WTC11 (cell line): ENCODE measurements at places on chromosomes 3 and 15.

DNA sequence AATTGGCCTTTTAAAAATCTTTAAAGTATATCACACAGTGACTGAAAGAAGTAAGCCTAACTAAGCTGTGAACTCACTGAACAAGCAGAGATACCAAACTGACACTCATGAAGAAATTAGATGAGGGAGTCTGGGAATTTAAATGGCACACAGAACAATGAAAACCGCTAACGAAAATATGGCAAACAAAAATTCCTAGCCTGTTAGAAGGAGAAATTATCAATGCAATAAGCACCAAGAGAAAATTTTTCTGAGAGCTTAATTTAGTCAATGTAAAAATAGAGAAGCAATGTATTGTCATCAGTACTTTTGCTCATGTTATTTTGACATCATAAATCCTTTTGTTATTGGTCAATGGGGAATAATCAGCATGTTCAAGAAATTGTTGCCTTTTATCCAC is 291.1 kb upstream of the PDZRN3 start:
- DNase-seq: no peak

- no peak for DNase-seq
Observed at GRCh38 chr3:179432021-179432420, 19.2 kb downstream of the GNB4 start.

GRCh38 chr3:39278616-39278935 is 1.3 kb downstream of the CX3CR1 start:
- no peak for DNase-seq

DNA sequence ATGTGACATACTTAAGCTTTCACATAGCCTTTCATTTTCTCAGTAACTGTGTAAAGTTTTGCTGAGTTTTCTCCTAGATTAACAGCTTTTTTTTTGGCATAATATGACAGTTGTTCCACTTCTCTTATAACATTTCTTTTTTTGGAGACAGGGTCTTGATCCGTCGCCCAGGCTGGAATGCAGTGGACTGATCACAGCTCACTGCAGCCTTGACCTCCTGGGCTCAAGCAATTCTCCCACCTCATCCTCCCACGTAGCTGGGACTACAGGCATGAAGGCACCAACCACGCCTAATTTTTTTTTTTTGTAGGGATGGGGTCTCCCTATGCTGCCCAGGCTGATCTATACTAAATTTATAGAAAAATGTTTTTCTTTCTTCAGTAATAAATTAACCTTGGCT is 30.1 kb downstream of the DLG1 start:
- DNase-seq: no peak

DNA sequence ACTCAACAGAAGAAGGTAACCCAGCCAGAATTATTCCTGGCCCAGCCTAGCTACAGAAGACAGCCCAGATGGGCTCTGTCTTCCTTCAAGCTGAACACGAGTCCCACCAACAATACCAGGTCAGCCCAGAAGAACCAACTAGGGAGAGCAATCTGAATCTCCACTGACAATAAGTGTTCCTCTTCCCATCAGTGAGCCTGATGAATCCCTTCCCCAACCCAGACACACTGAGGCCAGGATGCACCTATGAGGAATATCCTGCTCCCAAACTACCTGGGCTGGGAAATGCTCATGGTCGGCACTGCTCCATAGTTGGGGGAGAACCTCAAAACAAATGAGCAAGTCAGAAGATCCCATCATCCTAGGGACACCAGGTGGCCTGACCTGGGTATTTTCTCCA is 351.1 kb downstream of the OCA2 start:
- no peak for DNase-seq

DNA sequence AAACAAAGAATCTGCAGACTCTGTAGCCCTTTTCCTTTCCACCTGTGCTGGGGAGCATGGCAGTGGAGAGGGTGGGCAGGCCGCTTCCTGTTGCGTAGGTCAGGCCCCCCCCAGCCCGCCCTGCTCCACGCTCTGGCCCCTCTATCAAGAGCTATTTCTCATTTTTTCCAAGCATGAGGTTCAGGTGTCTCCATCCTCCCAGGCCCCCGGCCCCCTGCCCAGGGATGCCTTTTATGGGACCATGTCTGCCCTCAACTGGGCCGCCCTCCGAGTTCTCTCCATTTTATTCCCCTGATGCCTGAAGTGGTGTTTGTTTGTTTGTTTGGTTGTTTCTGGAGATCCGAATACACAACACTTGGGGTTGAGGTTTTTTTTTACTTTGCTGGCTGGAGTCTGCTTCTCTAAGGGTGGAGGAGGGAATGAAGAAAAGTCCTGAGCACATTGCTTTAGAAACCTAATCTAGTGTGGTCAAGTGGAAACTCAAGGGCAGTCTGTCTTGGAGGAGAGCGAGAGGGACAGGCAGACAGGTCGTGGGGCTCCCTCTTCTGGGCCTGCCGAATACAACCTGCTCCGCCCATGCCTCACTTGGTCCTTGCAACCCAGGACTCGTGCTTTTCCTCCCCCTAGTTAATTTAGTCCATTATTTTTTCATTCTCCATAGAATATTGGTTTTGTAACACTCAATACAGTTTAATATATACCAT is 176.5 kb upstream of the LYSMD4 start:
- DNase-seq: peak; percentile 53

DNA sequence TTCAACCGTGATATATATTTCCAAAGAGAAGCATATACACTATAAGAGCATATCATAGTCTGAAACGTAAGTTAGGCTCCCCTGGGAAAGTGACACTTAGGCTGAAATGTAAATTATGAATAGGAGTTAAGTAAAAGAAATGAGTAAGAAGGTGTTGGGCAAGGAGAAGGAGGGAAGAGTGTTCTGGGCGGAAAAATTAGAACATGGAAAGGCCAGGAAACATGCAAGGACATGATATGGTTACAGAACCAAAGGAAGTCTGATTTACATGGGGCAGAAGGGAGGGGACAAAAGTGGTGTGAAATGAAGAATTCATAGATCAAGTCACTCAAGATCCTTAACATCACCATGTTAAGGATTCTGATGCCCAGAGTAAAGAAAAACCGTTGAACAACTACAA is 75.2 kb downstream of the SCAPER start:
- DNase-seq: no peak

- no peak for DNase-seq
Observed at GRCh38 chr3:35871009-35871408, 231.7 kb downstream of the ARPP21 start.

DNA sequence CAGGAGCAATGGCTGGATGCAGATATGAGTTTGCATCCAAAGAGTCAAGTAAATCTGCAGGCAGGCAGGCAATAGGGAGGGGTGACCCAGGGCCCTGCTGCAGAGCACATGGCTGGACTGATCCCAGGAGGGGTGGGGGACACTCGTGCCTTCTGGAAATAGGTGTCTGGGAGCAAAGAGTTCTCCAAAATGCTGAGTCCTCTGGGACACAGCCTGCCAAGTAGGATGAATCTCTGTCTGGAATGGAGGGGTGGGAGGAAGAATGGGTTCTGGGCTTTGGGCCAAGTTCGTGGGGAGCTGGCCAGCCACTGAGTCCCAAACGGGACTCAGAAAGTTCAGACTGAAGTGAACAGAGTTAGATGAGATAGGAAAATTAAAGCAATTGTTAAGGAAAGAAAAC is 214.5 kb downstream of the MTHFS start:
- DNase-seq: no peak

DNA sequence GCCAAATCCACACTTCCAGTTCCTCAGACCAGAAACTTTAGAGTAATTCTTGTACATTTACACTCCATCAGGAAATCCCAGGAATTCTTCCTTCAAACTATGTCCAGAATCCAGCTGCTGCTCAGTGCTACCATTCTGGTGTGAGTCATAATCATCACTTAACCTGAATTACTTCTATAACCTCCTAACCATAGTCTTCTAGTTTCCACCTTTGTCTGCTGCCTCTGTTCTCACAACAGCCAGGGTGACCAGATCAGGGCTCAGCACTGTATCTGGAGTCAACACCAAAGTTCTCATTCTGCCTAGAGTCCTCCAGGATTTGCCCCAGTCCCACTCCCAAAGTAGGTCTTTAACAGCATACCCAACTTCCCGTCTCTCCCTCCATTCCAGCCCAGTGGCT is 3.4 kb downstream of the CLDND1 start:
- DNase-seq: no peak

GRCh38 chr3:187264021-187264420 is 27.5 kb downstream of the MASP1 start:
- DNase-seq: no peak

DNA sequence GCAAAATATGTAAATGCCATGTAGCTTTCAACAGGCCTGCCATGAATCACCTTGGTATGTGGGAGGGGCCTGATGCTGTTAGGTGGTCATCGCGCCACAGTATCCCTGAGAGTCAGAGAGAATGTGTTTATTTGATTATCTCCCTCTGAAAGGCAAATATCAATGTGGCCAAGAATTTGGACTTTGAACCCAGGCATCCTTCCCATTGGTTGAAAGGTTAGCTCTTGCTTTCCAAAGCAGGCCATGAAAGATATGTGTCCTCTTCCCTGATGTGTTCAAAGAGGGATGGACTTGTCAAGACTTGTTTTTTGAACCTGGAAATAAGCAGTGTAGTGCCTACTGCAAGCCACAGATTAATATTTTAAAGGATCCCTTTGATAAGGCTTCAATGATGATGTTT is 36.7 kb downstream of the SRP14 start:
- no peak for DNase-seq

GRCh38 chr15:72923289-72923688 is 129.0 kb upstream of the NEO1 start:
- DNase-seq: peak; percentile 50

- DNase-seq: no peak
Observed at GRCh38 chr3:45272828-45273470, 46.9 kb upstream of the TMEM158 start.

DNA sequence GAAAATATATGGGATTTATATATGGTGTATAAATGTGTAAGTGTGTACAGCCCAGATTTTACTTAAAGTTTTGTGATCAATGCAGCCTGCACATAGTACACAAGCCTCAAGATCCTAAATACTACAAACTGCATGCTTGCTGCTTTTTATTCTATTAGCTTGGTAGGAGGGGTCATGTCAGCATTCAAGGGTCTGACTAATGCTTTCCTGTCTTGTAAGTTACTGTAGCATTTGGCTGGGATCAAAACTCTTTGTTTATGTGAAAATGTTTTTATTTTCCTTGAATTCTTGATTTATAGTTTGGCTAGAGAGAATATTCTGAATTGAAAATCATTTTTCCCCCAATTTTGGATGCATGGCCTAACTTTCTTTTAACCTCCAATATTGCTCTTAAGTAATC is 370.9 kb downstream of the NSUN3 start:
- DNase-seq: no peak

DNA sequence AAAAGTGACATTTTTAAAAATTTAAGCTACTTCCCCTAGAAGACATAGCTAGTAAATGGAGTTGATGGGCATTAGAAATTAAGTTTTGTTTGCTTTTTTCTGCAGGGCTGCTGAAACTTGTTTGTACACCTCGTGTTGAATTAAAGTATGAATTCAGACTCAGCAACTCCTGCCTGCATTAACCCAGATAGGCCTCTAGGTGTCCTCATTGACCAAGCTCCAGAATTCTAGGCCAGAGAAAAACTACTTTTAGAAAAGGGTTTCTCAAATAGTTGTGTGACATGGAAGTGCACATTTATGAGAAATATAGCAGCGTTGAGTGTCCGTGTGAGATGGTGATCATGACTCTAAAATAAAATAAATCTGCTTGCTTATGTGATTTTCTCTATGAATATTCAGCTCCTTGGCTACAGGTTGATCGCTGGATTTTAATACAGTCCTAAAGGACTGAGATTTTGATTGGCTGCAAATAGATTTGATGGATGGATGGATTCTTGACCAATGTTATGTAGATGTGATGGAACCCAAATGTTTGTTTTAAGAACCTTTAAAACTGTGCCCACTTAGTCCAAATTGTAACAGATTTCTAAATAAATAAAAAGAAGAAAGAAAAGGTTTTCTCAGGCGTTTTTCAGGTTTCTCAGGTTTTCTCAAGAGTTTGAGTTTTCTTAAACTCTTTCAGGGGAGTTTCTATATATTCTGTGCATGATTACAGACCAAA is 39.4 kb upstream of the LMOD3 start:
- DNase-seq: no peak

- DNase-seq: no peak
Observed at GRCh38 chr3:161332792-161333191, 38.5 kb downstream of the SPTSSB start.

DNA sequence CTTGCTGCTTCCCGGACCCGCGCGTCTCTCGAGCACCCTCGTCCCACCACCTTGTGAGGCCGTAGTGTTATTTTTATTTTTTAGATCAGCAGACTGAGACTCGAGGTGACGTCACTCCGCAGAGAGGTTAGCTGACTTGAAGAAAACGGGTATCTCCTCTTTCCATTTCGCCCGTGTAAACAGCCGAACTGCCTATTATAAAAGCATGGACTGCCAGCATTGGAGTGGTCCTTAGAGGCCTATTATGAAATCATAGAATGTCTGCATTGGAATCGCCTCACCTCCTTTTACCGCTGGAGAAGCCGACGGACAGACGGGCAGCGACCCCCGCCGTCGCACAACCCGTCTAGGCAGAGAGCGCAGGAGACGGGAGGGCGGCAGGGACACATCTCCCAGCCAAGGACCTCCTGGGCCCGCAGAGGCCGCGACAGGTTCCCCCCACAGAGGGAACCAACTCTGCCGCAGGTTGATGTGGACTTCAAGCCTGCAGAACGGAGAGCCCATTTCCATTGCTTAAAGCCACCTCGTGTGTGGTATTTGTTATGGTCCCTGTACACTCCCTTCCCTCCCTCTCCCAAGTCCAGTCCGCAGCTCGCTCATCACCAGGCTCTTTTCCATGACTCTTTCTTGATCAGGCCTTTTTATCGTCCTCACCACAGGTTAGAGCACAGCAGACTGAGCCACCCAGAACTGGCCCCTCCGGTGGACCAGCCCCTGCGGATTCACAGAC is 540 bp upstream of the PPP1R2 start:
- DNase-seq: peak; percentile 46

DNA sequence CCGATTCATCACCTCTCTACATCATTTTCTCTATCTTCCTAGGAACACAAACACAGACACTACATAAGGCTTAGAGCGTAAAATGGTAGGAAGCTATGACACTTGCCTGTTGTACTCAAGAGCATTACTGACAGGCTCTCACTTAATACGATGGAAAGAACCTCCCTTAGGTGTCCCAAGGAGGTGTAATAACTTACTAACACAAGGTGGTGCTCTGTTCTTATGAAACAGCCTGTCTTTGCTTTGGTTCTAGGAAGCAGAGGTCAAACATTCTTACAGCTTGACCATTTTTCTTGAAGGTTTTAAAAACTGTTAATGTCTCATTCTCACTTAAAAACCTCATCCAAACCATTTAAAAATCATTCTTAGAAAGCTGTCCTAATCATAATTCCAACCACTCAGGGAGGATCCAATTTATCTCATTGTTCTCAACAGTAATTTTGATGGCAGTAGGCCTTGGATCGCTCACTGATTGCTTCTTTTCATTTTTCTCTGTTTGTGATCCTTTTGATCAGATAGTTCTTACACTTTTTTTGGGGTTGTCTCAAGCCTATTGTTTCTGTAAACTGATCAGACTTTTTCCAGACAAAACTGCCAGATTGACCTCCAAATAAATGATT is 317.8 kb upstream of the AGTR1 start:
- DNase-seq: no peak

- DNase-seq: no peak
Observed at GRCh38 chr3:107574650-107575049, 51.9 kb downstream of the BBX start.
